ENCODE measurements at places on chromosomes 4 and X.

GRCh38 chrX:9542106-9542760, 77.4 kb downstream of the TBL1X start:
- no peak for DNase-seq

DNA sequence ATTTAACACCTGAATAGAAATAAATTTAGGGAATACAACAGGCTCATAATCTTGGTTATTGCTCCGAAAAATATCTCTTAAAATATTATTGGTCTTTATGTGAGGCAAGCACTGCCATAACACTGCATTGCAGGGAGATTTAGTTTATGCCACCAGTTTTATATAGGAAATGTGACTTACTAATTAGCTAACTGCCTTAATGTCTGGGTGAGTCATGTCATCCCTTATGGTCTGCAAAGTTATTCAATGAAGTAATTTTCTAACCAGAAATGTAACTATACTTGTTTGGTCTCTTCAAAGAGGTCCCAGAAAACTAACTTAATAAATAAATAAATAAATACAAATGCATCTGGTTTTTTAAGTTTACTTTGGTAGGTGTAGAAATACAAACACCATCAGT, 597.2 kb downstream of the GALNTL6 start:
- no peak for DNase-seq

DNA sequence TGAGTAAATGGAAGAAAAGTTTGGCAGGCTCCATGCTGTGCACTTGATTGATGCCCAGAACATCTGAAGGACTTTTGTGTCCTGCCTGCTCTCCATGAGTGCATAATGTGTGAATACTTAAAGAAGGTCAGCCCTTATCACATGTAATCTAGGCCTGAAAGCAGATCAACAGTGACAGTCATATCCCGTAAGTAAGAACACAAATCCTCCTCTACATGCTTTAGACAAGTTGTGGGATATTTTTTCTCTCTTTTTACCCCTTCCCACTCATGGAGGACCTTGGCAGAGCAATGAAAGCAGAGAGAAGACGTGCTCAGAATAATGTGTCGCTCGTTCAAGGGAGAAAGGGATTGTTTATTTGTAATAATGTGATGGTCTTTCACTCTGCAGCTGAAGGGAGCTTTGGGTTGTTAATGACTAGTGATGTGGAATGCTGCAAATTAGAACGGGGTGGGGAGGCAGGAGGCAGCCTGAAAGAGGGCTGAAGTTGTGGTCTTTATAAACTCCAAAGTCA, 286.6 kb downstream of the BMPR1B start:
- no peak for DNase-seq

- no peak for DNase-seq
These were observed 4.2 kb upstream of the EFNB1 start for GRCh38 chrX:68824565-68825125.

DNA sequence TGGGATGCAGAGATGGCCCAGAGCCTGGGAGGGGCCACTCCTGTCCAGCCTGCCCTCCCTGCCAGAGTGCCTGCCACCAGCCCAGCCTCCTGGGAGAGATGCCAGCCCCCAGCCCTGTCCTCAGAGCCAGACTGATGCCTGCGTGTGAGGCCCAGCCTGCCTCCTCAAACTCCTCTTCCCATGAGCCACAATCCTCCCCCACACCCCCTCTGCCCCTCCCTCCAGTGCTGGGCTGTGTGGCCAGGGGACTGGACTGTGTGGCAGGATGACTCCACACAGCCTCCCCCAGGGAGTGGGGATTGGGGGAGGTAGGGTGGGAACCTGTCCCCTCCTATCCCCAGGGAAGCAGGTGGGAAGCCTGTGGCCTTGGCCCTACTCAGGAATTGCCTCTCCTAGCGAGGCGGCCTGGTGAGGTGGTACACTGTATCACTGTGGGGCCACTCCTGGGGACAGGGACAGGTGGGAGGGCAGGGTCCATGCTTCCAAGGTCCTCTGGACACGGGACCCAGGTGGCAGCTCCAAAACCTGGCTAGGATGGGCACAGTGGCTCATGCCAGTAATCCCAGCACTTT, 4.3 kb upstream of the SH3BP2 start:
- no peak for DNase-seq

GRCh38 chr4:56633486-56633885, 47.6 kb downstream of the HOPX start:
- no peak for DNase-seq

- DNase-seq = no peak
These were observed 55.7 kb downstream of the SEPSECS start for GRCh38 chr4:25104591-25104990.

DNA sequence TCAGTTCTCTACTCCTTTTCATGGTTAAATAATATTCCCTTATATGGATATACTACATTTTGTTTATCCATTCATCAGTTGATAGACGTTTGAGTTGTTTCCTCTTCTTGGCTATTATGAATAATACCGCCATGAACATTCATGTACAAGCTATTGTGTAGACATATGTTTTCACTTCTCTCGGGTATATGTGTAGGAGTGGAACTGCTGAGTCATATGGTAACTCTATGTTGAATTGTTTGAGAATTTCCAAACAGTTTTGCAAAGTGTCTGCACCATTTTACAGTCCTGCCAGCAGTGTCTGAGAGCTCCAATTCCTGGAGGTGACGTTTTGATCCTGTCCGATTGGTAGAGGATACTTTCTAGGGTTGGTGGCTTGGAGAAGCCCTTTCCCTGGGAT, 23.6 kb downstream of the PLAC1 start:
- DNase-seq = no peak

DNA sequence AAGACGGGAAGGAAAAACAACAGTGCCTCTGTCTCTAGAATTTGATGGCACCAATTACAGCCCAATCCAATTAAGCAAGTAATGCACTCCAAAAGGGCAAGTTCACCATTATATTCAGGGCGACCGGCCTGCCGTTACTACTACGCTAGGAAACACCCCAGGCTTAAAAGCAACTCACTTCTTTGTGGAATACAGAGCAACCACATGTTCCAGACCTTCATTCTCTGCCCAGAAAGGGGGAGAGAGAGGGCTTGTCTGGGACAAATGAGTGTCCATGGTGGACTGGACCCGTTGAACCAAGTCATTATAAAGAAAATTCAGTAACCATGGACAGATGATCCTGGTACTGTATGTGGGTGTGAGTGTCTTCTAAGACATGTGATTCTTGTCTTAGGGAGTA, 1.6 kb downstream of the KDR start:
- DNase-seq = no peak

- DNase-seq = no peak
These were observed 15.8 kb downstream of the UBE2K start for GRCh38 chr4:39713691-39714090.

DNA sequence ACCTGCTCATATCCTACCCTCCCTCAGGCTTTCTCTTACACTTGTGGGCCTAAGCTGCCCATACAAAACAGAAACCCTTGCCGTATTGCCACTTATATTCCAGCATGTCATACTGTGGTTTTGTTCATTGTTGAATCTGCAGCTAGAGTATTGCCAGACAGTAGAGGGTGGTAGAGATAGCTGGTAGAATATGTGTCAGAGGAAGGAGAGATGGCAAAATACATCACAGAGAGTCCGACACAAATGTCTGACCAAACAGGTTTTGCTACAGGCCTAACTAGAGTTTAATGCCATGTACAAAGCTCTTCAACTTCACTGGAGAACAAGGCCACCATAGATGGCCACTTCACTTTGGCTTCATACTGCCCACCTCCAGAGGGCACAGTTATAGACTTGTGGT, 160.1 kb downstream of the EFHC2 start:
- DNase-seq = no peak

GRCh38 chrX:148540114-148540513, 39.7 kb downstream of the AFF2 start:
- DNase-seq = no peak

DNA sequence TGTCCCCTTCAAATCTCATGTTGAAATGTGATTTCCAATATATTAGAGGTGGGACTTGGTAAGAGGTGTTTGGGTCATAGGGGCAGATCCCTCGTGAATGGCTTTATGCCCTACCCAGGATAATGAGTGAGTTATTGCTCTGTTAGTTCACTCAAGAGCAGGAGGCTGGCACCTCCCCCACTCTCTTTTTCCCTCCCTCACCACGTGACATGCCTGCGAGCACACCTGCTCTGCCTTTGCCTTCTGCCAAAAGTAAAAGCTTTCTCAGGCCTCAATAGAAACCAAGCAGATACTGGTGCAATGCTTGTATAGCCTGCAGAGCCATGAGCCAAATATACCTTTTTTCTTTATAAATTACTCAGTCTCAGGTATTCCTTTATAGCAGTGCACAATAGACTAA, 286.3 kb upstream of the UGT8 start:
- peak; percentile 67 for DNase-seq

DNA sequence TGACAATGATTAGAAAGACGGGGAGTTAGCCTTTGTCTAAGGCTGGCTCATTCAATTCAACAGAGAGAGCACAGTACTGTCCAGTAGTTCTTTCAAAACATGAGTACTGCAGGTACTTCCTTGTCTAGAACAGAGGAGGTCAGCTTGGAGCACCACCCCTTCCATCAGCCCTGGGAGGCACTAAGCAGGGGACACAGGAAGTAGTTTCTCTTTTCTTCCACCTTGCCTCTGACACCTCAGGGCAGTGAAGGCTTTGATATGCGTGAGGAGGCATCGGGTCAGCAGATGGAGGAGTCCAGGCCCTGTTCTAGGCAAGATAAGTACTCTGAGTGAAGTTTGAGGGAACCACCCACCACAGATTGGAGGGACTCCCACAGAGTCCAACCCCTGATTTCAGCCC, 33.1 kb downstream of the MAGEB10 start:
- no peak for DNase-seq

DNA sequence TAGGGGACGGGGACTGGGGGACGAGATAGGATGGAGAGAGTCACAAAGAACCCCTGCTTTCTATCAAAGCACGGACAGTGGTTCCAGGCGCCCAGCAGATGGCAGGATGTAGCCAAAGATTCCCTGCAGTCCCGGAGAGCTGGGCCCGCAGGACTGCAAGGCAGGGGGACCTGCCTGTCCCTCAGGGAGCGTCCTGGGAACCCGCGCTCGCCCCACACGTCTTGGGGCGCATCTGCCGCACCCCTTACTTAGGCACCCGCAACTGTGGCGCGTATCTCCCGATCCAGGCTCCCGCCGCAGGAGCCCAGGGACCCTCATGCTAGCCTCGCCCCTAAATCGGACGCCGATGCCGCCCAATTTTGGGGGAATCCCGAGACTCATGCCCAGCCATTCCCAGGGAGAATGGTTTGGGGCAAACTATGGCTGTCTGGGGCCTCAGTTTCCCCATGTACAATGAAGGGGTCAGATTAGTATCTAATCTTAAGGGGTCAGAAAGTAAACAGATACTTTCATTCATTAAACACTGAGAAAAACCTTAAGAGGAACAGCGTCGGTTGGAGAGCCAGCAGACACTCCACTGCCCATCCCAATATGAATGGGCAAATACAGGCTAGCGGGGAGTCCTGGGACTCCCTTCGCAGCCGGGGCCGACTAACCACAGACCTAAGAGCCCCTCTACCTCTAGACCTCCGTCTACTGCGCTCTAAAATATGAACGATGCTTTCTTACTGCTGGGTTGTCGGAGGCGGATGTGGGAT, 581 bp upstream of the STK32B start:
- DNase-seq = peak; percentile 27

DNA sequence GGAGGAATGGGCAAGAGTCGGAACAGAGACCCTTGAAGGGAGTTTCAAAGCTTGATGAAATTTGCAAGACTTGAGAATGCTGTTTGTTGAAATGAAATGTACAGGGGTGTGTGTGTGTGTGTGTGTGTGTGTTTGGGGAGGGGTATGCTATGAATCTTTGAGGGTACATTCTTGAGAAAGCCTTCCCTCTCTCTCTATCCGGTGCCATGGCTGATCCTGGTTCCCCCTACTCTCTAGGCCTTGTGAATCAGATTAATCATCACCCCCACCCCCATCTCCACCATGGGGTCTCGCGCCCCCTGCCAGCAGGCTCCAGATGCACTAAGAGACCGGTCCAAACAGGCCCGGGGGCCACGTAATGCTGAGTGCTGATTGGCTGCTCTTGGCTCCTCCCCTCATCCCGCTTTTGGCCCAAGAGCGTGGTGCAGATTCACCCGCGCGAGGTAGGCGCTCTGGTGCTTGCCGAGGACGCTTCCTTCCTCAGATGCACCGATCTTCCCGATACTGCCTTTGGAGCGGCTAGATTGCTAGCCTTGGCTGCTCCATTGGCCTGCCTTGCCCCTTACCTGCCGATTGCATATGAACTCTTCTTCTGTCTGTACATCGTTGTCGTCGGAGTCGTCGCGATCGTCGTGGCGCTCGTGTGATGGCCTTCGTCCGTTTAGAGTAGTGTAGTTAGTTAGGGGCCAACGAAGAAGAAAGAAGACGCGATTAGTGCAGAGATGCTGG, at the start of gene HTR2C:
HTR2C (plus strand) TSS at position 441 of the 729 bp plus-strand sequence. CDS start 142,851 bp downstream, outside the sequence.
- no peak for DNase-seq

DNA sequence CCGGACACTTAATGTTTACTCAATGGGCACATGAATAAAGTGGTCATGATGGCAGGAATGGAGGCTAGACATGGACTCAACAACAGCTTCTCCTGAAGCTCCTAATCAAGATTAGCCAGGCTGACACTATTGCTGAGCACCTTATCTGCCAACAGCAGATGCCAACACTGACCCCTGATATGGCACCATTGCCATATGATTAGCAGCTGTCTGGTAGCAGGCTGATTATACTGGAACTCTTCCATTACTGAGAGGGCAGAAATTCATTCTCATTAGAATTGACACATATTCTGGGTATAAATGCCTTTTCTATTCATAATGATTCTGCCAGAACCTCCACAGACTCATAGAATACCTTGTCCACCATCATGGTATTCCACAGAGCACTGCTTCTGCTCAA, 18.4 kb upstream of the AFF1 start:
- DNase-seq = no peak

DNA sequence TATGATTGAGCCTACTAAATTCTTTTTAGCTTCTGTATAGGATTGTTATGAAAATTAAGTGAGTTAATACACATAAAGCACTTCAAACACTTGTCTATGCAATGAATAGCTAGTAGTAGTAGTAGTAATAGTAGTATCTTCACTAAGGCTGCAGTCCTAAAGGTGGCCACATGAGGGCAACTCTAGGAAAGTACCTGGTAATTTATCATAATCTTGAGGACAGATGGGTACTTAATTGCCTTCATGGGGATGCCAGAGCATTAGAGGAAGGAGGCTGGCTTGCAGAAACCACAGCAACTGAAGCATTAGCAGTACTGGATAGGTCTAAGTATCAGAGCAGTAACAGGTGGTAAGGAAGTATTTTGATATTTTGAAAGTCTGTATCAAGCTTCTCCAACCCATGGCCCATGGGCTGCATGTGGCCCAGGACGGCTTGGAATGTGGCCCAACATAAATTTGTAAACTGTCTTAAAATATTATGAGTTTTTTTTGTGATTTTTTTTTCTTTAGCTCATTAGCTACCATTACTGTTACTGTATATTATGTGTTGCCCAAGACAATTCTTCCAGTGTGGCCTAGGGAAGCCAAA, 17.3 kb downstream of the NIPAL1 start:
- peak; percentile 30 for DNase-seq

DNA sequence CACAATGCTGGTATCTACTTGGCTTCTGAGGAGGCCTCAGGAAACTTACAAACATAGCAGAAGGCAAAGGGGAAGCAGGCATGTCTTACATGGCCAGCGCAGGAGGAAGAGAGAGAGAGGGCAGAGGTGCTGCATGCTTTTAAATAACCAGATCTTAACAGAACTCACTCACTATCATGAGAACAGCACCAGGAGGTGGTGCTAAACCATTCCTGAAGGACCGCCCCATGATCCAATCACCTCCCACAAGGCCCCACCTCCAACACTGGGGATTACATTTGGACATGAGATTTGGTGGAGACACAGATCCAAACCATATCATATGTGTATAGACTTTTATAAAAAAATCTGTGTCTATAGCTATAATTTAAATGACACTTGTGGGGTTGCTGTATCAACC, 48.6 kb upstream of the ERVMER34-1 start:
- no peak for DNase-seq
